ENCODE measurements at places on chromosomes 12 and 14.

- no peak for DNase-seq
Measured at GRCh38 chr12:22935090-22935489, 310.1 kb downstream of the ETNK1 start.

DNA sequence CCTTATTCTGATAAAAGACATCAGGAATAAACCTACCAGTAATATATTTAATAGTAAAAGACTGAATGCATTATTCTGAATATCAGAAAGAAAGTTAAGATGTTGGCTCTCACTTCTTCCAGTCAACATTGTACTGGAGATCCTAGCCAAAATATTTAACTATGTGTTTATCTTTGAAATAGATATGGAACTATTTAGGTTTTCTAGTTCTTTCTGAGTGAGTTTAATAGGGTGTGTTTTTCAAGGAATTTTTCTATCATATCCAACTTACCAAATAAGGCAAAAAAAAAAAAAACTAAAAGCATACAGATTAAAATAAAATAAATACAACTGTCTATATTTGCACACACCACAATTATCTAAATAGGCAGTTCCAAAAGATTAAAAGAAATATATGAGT lies 478.9 kb upstream of the LMO3 start:
- no peak for DNase-seq

GRCh38 chr12:26021534-26021933 lies 63.1 kb downstream of the RASSF8 start:
- DNase-seq = no peak

GRCh38 chr14:102493096-102493495 lies 16.5 kb downstream of the ANKRD9 start:
- no peak for DNase-seq

- DNase-seq = no peak
Measured at GRCh38 chr12:98997899-98998298, 352.8 kb downstream of the APAF1 start.

DNA sequence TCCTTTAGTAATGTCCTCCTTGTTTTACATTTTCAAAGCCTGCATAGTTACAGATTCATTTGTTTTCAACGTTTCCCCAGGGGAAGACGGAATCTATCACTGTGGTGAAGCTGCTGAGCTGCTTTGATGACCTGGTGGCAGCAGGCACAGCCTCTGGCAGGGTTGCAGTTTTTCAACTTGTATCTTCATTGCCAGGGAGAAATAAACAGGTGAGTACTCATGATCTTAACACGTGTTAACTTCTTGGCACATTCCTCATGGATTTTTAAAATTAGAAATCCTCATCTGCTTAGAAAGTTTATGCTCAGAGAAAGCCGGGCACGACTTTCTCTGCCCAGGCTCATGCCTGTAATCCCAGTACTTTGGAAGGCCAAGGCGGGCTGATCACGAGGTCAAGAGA lies 44.5 kb downstream of the TECPR2 start:
- no peak for DNase-seq

- no peak for DNase-seq
Measured at GRCh38 chr14:84688297-84689025, 841.5 kb upstream of the FLRT2 start.

- DNase-seq = no peak
Measured at GRCh38 chr12:111635524-111635923, 36.4 kb upstream of the ATXN2 start.

- no peak for DNase-seq
Measured at GRCh38 chr14:75295061-75295461, 16.4 kb downstream of the FOS start.

GRCh38 chr12:49873361-49873934 lies 30.3 kb downstream of the FAIM2 start:
- DNase-seq = no peak

- no peak for DNase-seq
Measured at GRCh38 chr12:61821381-61821780, 438.8 kb upstream of the USP15 start.
